Right lobe of liver (tissue), 6 donors: ENCODE measurements at places on chromosomes 3 and 15. TPM values are rescaled to one million over a fixed set of nuclear protein-coding genes. Genes with fewer than 3 reads are reported as not detected.

- peak overlapping the region; percentile 96 for H3K27ac ChIP-seq
- peaks cover 8% of the 10 kb centered on the region for H3K4me1 ChIP-seq
- H3K4me3 ChIP-seq: peak overlapping the region; percentile 81
- peaks cover 11% of the 10 kb centered on the region for H3K36me3 ChIP-seq
These were observed 706 bp upstream of the RPL35A start for GRCh38 chr3:197949191-197949777.

DNA sequence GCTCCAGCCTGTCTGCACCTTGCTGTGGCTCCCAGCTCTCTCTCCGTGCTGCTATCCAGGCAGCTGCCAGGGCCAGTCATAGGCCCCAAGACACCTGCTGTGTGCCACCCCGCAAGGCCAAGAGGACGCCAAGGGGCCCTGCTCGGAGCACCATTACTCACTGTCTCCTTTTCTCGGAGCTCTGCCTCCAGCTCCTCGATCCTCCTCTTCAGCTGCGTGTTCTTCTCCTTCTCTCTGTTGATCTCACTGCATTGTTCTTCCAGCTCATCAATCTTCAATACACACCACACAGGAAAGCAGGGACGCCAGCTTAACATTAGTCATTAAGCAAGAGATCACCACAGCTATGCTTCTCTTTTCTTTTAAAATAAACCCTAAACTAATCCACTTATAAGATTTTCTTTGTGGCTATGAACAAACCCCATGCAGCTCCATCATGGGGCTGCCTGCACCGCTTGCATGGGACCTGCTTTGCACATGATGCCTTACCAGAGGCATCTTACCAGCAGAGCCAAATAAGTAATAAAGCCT, 42.6 kb downstream of the WHAMM start:
- H3K36me3 ChIP-seq: no peaks in the 10 kb centered on the region
- H3K4me1 ChIP-seq: peaks cover 17% of the 10 kb centered on the region
- no peak for DNase-seq
- H3K27me3 ChIP-seq: no peaks in the 10 kb centered on the region
- H3K4me3 ChIP-seq: no peak overlapping the region
- H3K27ac ChIP-seq: no peak overlapping the region

DNA sequence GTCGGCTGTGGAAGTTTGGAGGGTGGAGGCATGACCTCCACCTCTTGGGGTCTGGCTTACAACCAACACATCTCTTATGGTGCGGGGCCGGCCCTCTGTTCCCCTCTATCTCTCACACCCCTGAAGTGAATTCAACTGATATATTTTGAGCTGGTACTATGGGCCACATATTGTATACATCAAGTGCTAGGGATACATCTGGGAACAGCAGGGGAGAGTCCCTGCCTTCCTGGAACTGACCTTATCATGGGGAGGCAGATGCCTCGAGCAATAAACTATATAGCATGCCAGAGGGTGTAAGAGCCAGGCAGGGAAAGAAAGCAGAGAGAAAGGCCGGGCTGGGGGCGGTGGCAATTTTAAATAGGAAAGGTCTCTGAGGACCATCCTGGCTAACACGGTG, 60.4 kb upstream of the TRPM1 start:
- H3K36me3 ChIP-seq: no peaks in the 10 kb centered on the region
- no peak for DNase-seq
- no peaks in the 10 kb centered on the region for H3K4me1 ChIP-seq
- no peak overlapping the region for H3K4me3 ChIP-seq
- no peak overlapping the region for H3K27ac ChIP-seq

The IL20RB gene
- total RNA-seq: 0.31 TPM

DNA sequence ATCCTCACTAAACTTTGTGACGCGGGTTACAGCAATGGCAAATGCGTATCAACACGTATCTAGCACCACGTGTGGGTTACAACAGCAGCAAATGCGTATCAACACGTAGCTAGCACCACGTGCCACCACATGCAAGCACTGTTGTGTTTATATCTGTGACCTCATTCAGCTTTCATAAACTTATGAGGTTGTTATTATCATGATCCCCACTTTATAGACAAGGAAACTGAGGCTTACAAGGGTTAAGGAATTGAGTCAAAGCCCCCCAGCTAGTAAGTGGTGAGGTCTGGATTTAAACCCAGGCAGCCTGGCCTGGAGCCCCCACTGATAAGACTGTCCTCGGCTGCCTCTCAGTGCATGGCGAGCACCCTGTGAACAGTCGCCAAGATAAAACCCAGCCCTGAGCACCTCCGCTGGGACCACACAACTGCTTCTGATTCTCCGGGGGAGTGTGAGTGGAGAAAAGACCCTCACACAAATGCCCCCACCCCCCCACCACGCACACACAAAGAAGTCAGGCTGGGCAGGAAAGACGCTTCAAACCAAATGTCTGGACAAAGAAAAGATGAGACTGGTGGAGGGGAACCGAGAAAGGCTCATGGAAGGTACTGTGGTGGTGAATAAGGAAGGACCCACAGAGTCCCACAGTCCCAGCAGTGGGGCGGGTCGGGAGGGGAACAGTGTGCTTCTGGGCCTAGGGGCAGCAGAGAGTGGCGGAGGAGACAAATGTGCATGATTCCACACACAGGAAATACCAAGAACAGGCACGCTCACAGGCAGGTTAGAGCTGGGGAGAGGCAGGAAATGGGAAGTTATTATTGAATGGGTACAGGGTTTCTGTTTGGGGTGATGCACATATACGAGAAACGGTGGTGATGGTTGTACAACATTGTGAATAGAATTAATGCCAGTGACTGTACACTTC, 173.4 kb downstream of the XXYLT1 start:
- no peak overlapping the region for H3K4me3 ChIP-seq
- H3K27ac ChIP-seq: no peak overlapping the region
- no peaks in the 10 kb centered on the region for H3K4me1 ChIP-seq
- H3K36me3 ChIP-seq: no peaks in the 10 kb centered on the region
- no peak for DNase-seq

DNA sequence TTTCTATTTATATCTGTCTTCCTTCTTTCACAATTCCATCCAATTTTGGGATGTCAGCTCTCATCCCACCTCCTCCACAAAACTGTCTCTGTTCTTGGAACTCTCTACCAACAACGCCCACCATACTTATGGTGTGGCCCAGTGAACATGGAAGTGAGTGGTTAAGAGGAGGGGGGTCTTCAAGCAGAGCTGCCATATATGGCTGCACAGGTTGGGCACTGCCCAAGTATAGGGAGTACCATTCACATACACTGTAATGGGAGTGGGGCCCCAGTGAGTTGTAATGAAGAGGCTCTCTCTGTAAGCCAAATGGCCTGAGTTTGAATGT, 7.9 kb upstream of the CAMK1 start:
- H3K4me1 ChIP-seq: peaks cover 20% of the 10 kb centered on the region
- no peaks in the 10 kb centered on the region for H3K27me3 ChIP-seq
- H3K27ac ChIP-seq: no peak overlapping the region
- no peak for DNase-seq
- no peak overlapping the region for H3K4me3 ChIP-seq

The HGD gene
- 425 TPM for total RNA-seq

The REC114 gene
- not detected for total RNA-seq

The GJD2 gene
- not detected for total RNA-seq

The CFAP100 gene
- not detected for total RNA-seq

- H3K27me3 ChIP-seq: no peaks in the 10 kb centered on the region
- no peak for DNase-seq
- H3K4me1 ChIP-seq: no peaks in the 10 kb centered on the region
- H3K4me3 ChIP-seq: no peak overlapping the region
These were observed 148.1 kb downstream of the WDR76 start for GRCh38 chr15:43974852-43975251.

DNA sequence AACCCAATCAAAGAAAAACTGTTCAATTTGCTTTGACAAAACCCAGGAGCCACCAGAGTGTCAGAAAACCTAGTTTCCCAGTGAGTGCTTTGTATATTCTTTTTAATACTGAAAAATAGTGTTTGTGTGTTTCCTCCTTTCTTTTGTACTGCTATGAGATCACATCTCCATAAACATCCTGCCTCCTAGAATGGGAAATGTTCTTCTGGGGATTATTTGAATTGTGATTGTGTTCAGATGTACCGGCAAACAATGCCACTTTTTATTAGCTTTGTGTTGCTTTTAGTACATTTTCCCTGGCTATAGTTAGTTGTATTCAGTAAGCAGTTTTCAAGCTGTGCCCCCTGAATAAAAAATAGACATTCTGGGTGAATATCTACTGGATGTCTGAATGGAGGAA, 148.0 kb upstream of the NR2E3 start:
- H3K4me3 ChIP-seq: no peak overlapping the region
- no peaks in the 10 kb centered on the region for H3K36me3 ChIP-seq
- peaks cover 54% of the 10 kb centered on the region for H3K4me1 ChIP-seq
- no peak overlapping the region for H3K27ac ChIP-seq
- no peak for DNase-seq

The CCR9 gene
- total RNA-seq: not detected

GRCh38 chr3:197203714-197204146, 94.7 kb downstream of the DLG1 start:
- no peak for DNase-seq
- no peak overlapping the region for H3K27ac ChIP-seq
- no peaks in the 10 kb centered on the region for H3K27me3 ChIP-seq
- no peaks in the 10 kb centered on the region for H3K36me3 ChIP-seq
- H3K4me1 ChIP-seq: no peaks in the 10 kb centered on the region

DNA sequence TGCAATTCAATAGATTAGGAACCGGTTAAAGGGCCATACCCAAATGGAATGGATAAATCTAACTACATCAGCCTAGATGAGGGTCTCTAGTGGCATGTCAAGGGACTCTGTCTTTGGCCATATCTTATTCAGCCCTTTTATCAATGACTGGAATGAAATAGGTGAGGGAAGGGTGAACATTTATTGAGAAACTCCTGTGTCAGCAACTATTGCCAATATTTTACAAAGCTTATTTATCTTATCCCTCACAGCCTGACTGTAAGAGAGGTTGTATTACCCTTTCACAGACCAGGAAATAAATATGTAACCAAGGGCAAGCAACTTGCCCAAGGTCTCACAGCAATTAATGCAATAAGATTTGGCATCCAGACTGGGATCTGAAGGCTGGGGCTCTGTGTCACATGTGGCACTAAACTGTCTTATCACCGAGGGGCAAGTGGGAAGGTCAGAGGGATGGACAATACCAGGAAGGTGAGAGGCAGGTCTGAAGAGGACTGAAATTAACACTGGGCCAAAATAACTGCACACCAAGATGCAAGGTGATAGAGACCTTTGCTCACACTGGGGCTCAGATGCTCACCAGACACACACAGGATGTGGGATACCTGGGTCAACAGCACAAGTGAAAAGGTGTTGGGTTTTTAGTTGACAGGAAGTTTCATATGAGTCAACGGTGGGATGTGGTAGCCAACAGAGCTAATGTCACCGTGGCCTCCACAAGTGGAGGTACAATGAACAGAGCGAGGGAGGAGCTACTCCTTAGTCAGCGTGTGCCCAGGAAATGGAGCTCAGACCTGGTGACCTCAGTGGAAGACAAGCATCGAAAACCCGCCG, 261.3 kb downstream of the RPLP1 start:
- peaks cover 8% of the 10 kb centered on the region for H3K4me1 ChIP-seq
- DNase-seq: no peak
- no peak overlapping the region for H3K27ac ChIP-seq
- no peaks in the 10 kb centered on the region for H3K27me3 ChIP-seq
- no peak overlapping the region for H3K4me3 ChIP-seq

The FANCD2OS gene
- not detected for total RNA-seq

DNA sequence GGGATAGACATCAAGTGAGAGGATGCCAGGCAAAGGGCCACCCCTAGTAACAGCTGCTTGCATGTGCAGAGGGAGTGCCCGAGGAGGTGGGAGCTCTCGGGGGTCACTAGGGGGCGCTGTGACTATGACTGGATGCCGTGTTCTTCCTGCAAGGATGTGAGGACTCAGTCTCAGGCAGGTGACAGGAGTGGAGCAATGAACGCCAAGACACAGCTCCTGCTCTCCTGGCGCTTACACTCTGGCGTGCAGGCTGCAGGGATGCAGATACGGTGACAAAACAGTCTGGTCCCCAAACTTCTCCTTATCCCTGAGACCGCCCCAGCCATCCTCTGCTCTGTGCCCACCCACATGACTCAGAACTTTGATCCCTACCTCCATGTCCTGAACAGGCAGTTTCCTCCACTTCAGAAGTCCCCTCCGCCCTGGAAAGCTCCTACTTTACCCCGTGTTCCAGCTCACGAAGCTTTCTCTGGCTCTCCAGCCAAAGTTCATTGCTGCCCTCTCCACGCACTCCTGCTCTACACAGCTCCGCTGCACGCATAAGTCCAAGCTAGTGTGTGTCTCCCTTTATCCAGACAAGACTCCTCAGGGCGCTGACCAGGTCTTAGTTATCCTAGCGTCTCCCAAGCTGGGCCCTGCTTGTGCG, 14.7 kb downstream of the RHOV start:
- no peaks in the 10 kb centered on the region for H3K27me3 ChIP-seq
- no peak overlapping the region for H3K27ac ChIP-seq
- H3K4me3 ChIP-seq: no peak overlapping the region
